ENCODE measurements at places on chromosomes 12 and 14. TPM values are rescaled to one million over a fixed set of nuclear protein-coding genes. Genes with fewer than 3 reads are reported as not detected.

The KCNC2 gene
- not detected for total RNA-seq

The SERPINA3 gene
- 0.89 TPM for total RNA-seq

GRCh38 chr12:2212971-2213869 lies 160.4 kb downstream of the CACNA1C start:
- no peaks in the 10 kb centered on the region for H3K4me1 ChIP-seq
- no peaks in the 10 kb centered on the region for H3K27me3 ChIP-seq
- H3K4me3 ChIP-seq = no peak overlapping the region
- H3K36me3 ChIP-seq = no peaks in the 10 kb centered on the region

- H3K27me3 ChIP-seq = no peaks in the 10 kb centered on the region
- H3K4me3 ChIP-seq = no peak overlapping the region
- H3K36me3 ChIP-seq = no peaks in the 10 kb centered on the region
- no peak for DNase-seq
- no peak overlapping the region for H3K27ac ChIP-seq
Observed at GRCh38 chr12:126358806-126359205, 1293.6 kb downstream of the AACS start.

DNA sequence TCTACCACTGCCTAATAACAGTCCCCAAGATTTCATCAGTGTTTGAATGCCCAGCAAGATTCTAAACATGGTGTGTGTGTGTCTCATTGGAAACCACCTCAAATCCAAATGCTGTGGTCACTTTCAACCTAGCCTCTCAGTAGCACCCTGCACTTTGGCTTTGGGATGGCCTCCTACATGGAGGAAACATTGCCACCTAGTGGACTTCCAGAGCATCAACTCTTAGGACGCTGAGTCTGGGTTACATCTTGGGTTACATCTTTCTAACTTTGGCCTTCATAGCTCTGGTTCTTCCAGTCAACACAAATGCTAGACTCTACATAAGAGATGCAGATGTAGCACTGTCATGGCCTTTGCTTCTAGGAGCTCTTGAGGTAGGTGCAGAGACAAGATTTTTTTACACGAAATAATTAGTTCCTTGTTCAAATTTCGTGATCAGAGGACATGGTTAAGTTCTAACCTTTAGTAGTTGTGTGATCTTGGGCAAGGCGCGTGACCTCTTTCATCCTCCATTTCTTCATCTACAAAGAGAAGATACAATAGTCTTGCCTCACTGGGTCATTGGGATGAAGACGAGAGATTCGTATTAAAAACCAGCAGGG lies 113.5 kb upstream of the VASH1 start:
- H3K36me3 ChIP-seq = no peaks in the 10 kb centered on the region
- H3K27ac ChIP-seq = no peak overlapping the region
- H3K27me3 ChIP-seq = 0 out of 2 replicates have a peak, but pooled peaks cover 5% of the 10 kb centered on the region
- H3K4me1 ChIP-seq = no peaks in the 10 kb centered on the region

DNA sequence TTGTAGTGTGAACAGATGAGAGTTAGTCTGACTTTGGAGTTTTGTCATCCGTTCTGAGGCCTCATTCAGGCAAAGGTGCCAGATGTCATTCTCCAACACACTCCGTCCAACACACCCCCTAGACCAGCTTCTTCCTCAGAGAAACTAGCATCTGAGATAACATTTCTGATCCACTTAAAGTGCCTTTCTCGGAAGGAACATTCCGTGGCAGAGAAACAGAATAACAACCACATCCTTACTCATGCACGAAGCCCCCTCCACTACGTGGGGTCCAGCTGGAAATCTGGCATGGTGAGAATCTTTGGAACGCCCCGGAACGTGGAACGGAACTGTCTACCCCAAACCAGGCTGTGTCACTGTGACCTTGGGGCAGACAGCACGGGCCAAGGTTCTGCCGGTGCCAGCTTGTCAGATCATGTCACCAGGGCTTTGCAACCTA lies 17.0 kb upstream of the BCL7A start:
- peaks cover 14% of the 10 kb centered on the region for H3K4me1 ChIP-seq
- no peak overlapping the region for H3K4me3 ChIP-seq
- H3K36me3 ChIP-seq = no peaks in the 10 kb centered on the region
- H3K27me3 ChIP-seq = no peaks in the 10 kb centered on the region
- peak; percentile 10 for DNase-seq

DNA sequence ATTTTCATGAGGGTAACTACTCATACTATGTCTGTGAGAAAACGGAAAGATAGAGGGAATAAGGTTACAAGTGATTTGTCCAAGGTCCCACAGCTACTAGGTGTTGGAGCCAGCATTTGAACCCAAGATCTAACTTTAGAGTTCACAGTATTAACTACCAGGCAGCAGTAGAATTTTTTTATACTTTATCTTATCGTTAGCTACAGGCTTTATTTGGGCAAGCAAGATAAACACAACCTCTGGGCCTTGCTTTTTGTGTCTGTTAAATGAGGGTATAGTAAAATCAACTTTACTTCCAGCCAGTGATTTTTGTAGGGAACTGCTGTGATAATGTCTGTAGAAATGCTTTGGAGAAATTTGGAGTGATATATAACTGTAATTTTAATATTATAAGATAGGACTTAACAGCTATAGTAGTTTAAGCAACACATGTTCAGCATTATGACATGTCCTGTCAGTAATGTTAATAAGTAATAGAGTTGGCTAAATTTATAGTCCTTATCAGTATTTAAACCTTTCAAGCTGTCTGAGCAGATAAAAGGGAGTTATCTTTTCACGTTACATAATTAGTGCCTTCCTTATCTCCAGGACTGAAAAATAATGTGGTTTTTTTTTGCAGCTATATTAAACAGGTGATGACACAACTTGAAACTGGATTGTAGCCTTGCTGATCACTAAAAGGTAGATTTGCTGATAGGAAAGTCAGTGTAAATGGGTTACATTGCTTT lies 12.8 kb downstream of the LEMD3 start:
- no peak for DNase-seq
- H3K4me3 ChIP-seq = no peak overlapping the region
- no peaks in the 10 kb centered on the region for H3K27me3 ChIP-seq
- H3K27ac ChIP-seq = no peak overlapping the region
- peaks cover 4% of the 10 kb centered on the region for H3K36me3 ChIP-seq
- H3K4me1 ChIP-seq = no peaks in the 10 kb centered on the region

The CCDC197 gene
- not detected for total RNA-seq

- no peaks in the 10 kb centered on the region for H3K4me1 ChIP-seq
- no peaks in the 10 kb centered on the region for H3K27me3 ChIP-seq
- H3K27ac ChIP-seq = no peak overlapping the region
Observed at GRCh38 chr14:102859911-102860310, 62.6 kb upstream of the AMN start.

Measured in GM23248 (cell line).